ENCODE measurements at places on chromosomes 4 and X.
A peak's percentile ranks its signal among the peaks of the same experiment; 100 is the strongest.

GRCh38 chrX:43349363-43349762 lies 306.7 kb upstream of the MAOA start:
- DNase-seq, result no peak

GRCh38 chrX:2220829-2221567 lies 279.8 kb downstream of the DHRSX start:
- no peak for DNase-seq

- no peak for DNase-seq
Measured at GRCh38 chrX:110066488-110067225, 63.7 kb downstream of the TMEM164 start.

DNA sequence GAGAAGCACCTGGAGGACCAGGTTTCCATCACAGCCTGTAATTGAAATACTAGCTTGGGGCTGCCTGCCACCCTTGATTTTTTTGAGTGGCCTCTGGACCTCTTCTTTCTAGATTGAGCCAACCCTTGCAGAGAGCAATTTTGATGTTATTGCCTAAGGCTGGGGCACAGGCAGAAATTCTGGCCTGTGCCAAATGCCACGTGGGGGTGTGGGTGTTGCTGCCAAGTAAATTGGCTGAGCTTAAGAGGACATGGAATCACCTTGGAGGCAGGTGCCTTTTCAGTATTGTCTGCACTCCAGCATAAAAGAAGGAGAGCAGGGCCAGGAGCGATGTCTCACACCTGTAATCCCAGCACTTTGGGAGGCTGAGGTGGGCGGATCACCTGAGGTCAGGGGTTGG lies 286.1 kb upstream of the PRPS2 start:
- no peak for DNase-seq

DNA sequence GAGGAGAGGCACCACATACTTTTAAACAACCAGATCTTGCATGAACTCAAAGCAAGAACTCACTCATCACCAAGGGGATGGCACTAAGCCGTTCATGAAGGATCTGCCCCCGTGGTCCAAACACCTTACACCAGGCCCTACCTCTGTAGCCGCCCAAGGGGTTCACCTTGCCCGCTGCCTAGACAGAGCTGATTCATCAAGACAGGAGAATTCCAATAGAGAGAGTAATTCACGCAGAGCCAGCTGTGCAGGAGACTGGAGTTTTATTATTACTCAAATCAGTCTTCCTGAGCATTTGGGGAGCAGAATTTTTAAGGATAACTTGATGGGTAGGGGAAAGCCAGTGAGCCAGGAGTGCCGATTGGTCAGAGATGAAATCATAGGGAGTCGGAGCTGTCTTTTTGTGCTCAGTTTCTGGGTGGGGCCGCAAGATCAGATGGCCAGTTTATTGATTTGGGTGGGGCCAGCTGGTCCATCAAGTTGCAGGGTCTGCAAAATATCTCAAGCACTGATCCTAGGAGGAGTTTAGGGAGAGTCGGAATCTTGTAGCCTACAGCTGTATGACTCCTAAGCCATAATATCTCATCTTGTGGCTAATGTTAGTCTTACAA lies 364.7 kb downstream of the PCDH7 start:
- DNase-seq, result no peak

DNA sequence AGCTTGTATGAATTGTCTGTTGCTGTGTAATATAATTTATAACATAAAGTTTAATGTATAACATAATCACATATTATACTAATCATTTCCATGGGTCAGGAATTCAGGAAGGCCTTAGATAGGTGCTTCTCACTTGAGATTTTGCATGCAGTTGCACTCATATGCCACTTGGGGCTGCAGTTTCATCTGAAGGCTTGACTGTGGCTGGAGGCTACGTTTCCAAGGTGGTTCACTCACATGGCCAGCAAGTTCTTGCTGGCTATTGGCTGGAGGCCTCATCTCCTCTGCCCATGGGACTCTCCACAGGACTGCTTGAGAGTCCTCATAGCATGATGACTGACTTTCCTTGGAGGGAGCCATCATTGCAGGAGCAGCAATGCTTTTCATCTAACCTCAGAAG lies 53.4 kb upstream of the STX18 start:
- no peak for DNase-seq

- DNase-seq, result no peak
Measured at GRCh38 chr4:175540151-175540550, 271.9 kb downstream of the GPM6A start.

DNA sequence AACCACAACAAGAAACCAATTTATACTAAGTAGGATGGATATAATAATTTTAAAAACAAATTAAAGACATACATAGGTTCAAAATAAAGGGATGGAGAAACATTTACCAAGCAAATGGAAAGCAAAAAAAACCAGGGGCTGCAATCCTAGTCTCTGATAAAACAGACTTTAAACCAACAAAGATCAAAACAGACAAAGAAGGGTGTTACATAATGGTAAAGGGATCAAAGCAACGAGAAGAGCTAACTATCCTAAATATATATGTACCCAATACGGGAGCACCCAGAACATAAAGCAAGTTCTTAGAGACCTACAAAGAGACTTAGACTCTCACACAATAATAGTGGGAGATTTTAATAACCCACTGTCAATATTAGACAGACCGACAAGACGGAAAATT lies 66.6 kb downstream of the ATRX start:
- DNase-seq, result no peak

- DNase-seq, result no peak
Measured at GRCh38 chr4:144284026-144284425, 143.5 kb upstream of the GYPA start.

DNA sequence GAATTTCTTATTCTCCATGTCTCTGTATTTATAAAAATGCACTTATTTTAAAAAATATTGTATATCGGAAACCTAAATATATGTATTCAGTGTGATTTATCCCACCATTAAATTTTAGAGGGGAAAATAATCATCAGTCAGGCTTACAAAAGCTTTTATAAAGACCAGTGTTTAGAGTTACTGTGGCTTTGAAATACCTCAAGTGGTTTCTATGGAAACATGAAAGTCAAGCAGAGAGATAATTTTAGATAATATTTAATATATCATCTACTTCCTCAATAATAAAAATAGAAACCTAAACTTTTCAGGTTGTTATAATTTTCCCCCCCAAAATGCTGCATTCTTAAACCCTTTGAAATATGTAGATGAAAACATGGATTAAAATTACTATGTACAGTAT lies 332.9 kb upstream of the PITX2 start:
- DNase-seq, result no peak

DNA sequence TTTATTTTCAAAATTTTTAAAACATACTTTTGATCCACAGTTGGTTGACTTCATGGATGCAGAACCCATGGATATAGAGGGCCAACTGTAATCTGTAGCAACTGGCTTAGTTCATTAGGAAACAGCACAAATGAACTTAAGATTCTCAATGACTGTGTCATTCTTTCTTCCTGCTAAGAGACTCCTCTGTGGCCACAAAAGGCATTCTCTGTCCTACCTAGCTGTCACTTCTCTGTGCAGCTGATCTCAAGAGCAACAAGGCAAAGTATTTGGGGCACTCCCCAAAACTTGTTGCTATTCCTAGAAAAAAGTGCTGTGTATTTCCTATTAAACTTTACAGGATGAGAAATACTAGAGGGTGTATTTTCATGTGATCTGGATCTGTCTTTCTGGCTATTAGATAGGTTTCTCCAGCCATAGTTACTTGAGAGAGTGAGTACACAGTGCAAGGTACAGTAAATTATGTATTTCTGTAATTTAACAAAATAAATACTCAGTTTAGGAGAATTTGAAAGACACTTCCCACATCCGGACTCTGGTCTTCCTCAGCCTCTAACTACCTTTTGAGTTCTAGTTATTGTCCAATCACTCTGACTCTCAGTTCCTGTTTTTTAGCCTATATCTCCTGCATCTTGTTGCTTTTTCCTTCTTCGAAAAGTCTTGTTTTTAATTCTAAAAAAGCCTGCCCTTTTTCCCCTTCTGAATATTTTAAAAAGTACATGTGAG lies 21.8 kb downstream of the TLR2 start:
- no peak for DNase-seq

- DNase-seq, result no peak
Measured at GRCh38 chr4:61992351-61992750, 792.2 kb downstream of the ADGRL3 start.

DNA sequence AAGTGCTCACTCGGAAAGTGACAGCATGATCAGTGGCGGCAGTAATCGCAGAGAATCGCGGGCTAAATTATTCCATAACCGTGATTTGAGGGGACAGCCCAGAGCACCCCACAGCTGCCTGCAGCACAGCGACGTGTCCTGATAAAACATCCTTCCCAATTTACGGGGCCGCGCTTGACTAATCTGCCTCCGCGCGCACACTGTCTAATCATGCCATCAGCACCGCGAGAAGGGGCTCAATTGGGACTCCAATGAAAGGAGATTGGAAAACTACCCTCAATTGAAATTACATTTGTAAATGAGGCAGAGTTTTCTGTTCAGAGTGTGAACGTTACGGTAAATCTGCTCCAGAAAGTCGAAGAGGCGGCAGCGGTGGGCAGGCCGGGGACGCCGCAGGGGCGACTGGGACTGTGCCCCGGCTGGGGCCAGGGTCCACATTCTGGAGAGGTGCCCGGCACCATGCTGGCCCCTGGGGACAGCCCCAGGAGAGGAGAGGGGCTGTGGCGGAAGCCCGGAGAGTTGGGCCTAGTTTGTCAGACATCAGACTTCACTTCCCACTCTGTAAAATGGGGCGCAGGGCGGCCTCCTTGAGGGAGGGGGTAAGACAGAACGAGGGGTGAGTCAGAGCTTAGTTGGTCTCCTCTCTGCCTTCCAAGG lies 107.7 kb downstream of the FAM53A start:
- no peak for DNase-seq

DNA sequence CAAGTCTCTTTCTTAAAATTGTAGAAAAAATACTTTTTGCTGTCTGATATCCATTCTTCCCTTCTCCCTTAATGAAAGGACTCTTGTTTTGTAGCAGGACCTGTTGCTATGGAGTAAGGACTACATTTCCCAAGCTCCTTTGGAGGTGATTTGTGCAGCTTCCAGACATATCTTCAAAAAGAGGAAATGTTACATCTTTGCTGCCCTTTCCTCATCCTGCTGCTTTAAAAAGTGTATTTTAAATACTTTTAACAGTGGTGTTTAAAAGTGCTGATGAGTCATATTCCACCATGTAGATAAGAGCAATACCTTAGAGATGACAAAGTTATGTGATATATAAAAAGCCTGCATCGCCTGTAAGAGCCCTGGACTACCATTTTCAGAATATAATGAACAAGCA lies 98.7 kb downstream of the CFAP299 start:
- no peak for DNase-seq

- DNase-seq, result no peak
Measured at GRCh38 chr4:71222661-71223060, 116.2 kb upstream of the SLC4A4 start.

GRCh38 chr4:40238008-40238699 lies 41.3 kb downstream of the RHOH start:
- no peak for DNase-seq

DNA sequence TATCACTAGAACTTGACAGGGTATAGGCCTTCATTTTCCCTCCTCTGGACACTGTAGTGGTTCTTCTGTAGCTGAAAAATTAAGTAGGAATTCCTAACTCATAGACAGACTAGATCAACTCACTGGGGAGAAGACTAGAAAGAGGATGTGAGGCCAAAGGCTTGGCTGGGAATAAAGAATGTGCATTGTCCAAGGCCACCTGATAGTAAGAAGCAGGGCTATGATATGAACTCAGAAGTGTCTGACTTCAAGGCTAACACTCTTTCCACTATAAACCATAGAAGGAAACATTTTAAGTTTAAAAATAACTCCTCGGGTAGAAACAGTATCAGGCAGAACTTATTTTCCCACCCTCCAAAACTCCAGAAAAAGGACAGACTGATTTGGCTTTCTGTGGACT lies 346.6 kb downstream of the OPHN1 start:
- DNase-seq, result no peak

- peak; percentile 23 for DNase-seq
Measured at GRCh38 chr4:78776729-78777575, 802 bp downstream of the BMP2K start.

DNA sequence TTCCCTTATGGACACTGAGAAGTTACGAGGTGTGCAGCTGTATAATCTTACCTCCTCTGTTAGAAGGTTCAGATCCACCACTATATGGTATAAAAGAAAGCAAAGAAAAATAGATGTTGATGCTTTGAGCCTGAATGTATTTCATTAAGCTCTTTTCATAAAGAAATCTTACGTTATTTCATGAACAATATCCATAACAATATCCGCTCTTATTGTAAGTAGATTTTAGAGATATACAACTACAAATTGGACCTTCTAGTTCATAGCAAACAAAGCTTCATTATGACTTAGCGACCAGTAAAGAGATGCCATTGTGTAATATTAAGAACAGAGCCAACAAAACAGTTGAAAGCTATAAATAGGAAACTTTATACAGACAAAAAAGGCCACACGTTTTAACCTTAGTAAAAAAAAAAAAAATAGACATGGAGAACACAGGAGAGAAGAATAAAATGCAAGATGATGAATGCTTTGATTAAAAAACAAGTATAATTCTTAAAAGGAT lies 203.6 kb downstream of the PDGFC start:
- no peak for DNase-seq

- no peak for DNase-seq
Measured at GRCh38 chr4:6546681-6547447, 28.1 kb upstream of the MAN2B2 start.

GRCh38 chrX:72395237-72395636 lies 89.5 kb upstream of the CITED1 start:
- DNase-seq, result no peak

DNA sequence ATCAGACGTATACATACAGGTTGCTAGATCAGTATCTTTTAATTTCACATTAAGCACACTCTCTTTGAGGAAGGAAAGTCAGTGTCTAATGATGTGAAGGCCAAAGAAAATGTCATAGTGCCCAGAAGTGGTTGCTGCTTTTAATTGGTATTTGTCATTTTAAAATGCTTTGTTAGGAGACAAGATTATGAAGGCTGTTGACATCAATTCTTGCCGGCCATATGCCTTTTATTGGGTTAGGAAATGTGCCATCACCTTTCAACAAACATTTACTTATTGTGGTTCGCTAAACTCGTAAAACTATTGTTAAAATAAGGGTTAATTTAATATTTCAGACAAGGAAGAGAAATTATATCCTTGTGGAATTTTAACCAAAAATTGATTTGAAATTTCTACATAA lies 32.2 kb downstream of the NFKB1 start:
- no peak for DNase-seq

- no peak for DNase-seq
Measured at GRCh38 chr4:94689155-94689860, 68.4 kb upstream of the BMPR1B start.

DNA sequence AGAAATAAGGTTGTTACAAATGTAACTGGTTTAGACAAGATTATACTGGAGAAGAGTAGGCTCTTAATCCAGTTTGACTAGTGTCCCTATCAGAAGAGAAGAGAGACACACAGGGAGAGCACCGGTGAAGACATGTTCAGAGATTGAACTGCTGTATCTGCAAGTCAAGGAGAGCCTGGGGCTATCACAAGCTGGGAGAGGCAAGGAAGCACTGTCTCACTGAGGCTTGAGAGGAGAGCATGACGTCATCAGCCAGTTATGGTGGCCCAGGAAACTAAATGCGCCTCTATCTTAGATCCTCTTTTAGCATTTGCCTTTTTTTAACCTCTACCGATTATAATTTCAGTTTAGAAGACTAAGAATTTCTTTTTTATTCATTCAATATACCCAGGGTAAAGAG lies 583.4 kb downstream of the TRAM1L1 start:
- no peak for DNase-seq

GRCh38 chr4:56028165-56028564 lies 79.4 kb downstream of the CEP135 start:
- no peak for DNase-seq
